ENCODE measurements at places on chromosomes 3 and 15.

GRCh38 chr3:46215810-46216414 is 7.8 kb upstream of the CCR1 start:
- DNase-seq: no peak

GRCh38 chr3:11085093-11085840 is 69.0 kb upstream of the HRH1 start:
- no peak for DNase-seq

- DNase-seq: no peak
Measured at GRCh38 chr3:171833789-171834460, 9.2 kb upstream of the TMEM212 start.

DNA sequence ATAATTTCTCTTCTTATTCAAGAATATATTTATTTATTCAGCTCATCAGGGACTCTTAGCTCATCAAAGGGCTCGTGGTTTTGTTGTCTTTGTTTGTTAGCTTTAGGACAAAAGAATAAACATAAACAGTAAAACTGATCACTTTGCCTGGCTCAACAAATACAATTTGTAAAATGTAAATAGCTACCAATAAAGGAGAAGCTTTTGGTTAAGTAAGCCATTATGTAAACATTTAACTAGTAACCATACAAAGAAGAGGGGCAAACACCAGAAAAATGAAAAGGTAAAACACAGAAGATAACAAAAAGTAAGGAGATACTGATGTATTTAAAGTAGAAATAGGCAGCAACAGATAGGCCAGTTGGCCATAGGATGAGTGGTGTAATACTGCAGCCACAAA is 761.7 kb downstream of the ROBO1 start:
- DNase-seq: no peak

GRCh38 chr3:186308549-186308948 is 53.5 kb downstream of the DGKG start:
- no peak for DNase-seq

DNA sequence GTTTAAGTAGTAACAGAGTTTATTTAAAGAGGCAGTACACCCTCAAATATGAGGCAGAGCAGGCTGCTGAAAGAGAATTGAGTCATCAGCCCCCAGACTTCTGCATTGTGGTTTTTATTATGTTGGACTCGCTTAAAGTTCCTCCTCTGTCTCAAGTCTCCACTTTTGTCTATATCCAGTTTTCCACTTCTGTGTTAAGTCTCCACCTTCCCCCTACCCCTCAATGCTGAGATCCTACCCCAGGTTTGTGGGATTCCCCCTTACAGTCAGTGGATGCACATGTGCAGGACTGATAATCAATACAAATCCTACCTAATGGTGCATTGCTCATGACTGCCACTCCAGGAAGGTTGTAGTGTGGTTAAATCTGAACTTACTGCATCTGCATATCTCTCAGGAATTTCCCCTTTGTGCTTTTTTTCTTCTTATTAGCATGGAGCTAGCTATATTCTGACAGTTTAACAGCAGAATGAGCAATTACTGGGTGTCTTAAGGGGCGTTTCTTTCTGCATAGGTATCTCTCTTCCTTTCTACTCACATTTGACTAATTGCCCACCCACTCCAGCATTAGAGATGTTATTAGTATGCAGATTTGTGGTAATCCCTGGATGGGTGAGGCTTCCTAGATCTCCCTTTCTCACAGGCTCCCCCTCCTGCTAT is 11.9 kb upstream of the CD200R1L start:
- DNase-seq: peak; percentile 15

DNA sequence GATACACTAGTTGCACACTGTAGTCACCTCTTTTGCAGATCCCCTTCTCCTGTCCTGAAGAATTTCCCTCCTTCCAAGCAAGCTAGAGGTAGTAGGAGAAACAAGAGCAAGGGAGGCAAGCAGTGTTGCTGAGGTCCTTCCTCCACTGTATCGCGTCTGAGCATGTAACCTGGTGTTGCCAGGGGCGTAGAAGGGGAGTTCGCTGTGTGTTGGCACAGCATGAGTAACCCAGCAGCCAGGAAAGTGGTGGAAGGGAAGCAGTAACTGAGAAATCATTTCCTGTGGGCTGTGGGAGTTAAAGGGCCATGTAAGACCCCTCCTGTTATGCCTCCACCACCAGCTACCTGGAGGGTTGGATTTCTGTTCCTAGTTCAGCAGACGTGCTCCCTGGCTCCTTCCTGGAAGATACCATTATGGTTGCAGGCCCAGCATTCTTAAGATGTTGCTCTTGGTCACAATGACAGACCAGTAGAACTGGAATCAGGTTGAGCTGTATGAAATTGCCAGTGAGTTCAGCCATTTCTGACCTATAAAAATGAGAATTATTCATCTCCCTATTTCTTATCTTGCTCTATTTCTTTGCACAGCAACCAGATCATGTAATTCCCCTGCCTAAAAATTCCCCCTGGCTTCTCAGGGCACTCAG is 215.3 kb upstream of the TOPAZ1 start:
- DNase-seq: no peak

- DNase-seq: peak; percentile 35
Measured at GRCh38 chr3:136042608-136043221, 77.2 kb downstream of the PPP2R3A start.

DNA sequence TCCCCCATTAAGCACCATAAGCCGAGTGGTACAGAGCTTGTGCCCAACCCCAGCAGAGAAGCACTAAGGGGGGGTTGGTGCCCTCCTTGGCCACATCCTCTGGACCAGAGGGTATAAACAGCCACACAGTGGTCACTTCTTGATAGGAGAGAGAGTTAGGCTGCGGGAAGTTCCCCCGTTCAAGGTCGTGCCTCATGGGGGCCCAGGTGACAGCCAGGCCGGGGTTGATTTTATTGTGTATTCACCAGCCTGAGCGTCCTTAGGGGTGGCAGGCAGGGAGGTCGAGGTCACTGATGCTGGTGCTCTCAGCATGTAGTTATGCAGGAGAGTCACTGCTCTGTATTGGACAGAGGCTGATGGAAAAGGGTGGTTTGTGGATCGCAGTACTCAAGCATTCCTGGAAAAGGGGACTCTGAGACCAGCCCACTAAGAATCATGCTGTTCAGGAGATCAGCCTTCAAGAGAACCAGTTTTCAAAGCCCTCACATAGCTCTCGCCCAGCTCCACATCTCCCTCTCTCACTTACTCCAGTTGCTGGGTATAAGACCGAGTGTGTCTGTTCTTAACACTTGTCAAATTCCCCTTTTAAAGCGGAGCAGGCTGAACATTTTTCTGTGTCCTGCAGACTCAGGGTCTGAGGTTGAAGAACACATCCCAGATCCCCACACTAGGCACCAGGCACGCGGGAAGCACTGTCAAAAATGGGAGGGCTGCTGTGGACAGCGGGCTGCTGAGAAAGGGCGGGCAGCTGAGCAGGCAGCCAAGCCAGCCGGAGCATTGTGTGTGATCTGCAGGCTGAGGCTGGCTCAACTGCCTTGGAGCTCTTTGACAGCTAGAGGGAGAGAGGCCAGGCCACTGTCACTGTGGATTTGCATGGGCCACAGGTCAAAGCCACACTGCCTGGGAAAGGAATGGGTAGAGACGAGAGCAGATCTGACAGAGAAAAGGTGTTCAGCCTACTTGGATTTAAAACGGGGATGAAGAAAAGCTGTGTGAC is 279.3 kb upstream of the LRRFIP2 start:
- DNase-seq: no peak

DNA sequence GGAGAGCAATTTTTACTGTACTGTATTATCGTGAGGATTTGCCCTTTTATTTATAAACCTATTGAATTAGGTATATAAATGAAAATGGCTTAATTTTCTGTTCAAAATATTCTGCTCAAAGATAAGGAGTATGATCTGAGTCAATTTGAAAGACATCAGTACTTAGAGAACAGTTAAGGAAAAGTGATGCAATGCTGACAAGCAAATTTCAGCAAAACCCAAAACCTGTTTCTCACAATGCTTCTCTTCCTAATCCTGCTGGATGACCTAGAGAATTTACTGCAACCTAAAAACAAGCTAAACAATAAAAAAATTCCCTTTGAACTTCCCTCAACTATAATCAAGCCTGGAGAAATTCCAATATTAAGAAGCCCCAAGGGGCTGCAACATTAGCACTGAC is 82.7 kb downstream of the RFX7 start:
- no peak for DNase-seq

DNA sequence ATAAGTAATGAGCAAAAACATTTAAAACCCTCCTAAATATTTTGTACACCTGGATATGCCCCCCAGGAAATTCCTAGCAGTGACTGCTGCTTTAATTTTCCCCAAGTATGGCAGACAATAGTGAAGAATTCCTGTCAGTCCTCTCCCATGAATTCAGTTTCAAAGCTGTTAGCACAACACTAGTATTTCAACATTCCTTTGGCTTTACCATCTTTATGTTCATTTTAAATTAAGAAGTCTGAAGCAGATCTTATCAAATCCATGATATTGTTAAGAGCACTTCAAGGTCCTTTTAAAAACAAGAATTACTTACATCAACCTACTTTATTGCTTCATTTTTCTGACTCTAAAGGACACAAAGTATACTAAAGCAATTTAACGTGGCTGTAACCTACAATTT is 28.8 kb upstream of the CDIN1 start:
- no peak for DNase-seq

DNA sequence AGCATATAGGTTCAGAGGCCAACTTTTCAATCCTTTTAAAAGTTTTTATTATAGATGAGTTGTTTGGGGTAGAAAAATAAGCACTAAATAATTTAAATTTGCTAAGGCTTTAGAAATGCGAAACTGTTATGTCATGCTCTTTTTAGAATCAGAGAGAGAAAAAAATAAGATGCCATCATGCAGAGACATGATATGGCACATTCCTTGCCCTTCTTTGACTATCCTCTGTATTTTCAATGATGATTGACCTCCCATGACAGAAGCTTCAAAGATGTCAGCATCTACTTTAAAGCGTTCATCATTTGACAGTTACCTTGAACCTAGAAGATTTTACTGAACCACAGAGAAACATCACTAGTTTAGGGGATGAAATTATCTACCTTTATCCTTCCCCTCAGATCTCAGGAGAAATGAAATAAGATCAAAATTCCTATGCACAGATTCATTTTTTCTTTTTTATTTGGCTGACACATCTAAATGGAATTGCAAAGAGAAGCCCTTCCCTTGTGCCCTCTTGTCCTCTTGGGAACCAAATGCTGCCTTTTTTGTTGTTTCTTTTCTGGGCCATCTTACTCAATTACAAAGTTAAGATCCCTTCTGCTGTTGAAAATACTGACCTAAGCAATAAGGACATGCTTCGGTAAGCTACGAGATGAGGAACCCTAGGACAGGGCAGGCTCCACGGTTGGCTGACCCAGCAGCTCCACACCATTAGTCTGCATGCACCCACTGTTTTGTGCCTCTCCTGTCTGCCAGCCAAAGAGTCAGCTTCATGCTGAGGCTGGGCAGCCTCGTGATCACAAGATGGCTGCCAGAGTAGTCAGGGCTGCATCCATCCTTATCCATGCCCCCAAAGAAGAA is 289.7 kb upstream of the TPM1 start:
- no peak for DNase-seq

DNA sequence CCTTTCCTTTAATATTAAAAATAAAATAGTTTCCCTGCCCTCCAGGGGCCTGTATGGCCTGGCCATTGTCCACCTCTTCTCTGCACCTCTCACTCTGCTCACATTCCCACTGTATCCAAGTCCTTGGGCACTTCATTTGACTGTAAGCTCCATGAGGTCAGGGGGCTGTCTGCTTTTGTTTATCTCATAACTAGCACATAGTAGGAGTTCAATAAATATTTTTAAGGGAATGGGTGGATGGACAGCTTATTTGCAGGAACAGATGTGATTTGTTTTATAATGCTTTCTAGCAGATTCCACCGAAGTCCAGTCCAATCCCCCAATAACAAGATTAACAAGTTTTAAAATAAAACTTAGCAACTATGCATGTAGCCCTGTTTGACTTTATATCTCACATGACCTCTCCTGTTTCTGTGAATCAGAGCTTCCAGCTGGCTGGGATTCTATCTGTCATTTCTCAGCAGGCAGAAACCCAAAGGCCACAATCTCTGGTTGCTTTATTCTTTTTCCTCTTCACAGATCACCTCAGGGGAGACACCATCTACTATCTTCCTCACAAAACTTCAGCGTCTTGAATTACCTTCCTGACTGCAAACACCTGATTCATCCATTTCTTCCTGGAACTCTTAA is 123.0 kb upstream of the NR2F2 start:
- no peak for DNase-seq

DNA sequence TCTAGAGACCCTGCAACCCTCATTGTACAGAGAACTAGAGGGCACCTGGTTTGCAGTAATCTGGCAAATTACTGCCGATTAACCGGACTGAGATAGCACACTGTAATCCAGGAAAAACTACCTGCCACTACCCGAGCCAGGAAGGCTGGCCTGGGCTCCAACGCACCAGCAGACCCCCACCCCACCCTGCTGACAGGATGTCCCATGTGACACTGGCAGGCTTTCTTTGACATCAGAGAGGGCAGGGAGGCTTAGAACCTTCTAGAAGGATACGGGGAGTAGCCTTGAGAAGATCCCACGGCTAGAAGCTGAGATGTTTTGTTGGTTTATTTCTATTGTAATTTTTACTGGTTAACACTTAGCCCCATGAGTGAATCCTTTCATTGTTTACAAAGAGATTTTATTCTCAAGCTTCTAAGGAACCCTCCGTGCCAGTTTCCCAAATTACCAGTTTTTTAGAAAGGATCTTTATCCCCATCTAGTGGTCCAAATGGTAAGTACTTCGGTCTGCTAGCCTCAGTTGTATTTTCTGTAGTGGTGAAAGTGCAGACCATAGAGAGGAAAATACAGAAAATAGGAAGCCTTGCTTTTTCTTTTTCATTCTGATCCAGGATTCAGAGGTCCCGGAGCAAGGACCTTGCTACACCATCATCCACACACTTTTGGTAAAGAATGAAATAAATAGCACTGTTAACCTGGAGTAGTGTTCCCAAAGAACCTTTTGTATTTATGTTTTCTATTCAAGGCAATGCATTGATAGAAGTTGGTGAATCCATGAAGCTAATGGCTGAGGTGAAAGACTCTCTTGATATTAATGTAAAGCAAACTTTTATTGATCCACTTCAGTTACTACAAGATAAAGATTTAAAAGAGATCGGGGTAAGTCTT is 81.9 kb upstream of the ADAMTSL3 start:
- peak; percentile 15 for DNase-seq
